ENCODE measurements at places on chromosomes 4 and X.

- no peak for DNase-seq
Measured at GRCh38 chrX:7446815-7447214, 298.9 kb upstream of the PUDP start.

DNA sequence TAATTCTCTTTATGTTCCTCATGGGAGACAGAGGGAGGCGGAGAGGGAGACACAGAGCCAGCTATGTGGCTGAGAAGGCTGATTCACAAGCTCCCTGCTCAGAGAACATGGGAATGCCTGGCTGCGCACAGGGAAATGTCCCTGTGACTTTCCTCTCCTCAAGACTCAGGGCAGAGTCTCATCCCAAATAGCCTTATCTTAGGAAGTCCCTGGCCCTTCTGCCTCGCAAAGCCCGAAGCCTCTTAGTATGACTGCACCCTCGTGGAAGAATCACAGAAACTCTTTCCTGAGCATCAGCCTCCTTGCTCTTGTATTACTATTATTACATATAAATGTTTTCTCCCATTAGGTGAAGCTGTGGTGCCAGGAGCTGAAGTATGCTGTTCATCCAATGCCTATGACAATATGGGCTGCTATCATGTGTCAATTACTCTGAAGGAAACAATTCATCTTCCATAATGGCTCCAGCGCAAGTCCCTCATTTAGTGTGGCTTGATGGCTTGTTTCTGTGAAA, 230.5 kb downstream of the MGST2 start:
- DNase-seq = no peak

DNA sequence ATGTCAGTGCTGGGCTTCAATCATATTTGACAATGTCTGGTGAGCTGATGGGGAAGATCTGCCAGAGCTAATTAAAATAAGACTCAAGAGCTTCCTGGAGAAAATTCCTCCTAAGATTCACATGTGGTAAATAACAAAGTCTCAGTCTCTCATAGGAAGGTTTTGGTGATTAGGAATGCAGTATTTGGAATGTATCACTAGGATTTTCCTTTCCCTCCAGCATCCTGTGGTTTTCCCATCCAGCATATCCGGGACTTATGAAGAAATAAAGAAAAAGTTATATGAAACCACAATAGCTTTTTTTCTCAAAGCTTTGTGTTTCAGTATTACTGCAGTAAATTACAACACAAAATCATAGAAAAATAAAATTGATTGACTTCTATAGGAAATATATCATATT, 1597.1 kb downstream of the ADGRL3 start:
- DNase-seq = no peak

DNA sequence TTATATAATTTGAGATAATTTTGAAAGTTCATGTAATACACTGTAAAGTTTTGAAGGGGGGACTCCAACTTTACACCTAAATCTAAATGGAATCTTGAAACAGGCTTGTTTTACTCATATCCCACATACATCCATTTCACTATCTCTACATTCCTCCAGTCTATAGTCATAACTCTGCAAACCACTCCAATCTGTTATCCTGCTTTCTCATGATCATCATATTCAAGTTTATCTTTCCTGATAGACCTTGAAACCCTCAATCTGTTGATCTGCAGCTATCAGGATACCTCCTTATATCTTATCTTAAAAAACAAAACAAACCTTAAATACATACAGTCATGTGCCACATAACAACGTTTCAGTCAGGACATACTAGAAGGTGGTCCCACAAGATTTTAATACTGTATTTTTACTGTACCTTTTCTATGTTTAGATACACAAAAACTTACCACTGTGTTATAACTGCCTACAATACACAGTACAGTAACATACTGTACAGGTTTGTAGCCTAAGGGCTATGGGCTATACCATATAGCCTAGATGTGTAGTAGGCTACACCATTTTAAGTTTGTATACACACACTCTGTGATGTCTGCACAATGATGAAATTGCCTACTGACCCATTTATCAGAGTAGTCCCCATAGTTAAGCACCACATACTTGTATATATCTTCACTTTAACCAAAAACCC, 14.0 kb downstream of the CHIC2 start:
- DNase-seq = no peak

- no peak for DNase-seq
Measured at GRCh38 chrX:42422961-42423360, 355.0 kb downstream of the PPP1R2C start.

- DNase-seq = no peak
Measured at GRCh38 chrX:121876305-121876704, 828.9 kb downstream of the GLUD2 start.
